ENCODE measurements at places on chromosomes 11 and 22. TPM values are rescaled to one million over a fixed set of nuclear protein-coding genes. Genes with fewer than 3 reads are reported as not detected.

The ANKRD13D gene
- total RNA-seq, result 97.4 TPM

The GAL3ST1 gene
- total RNA-seq, result 19.0 TPM

The ATM gene
- total RNA-seq, result 69.3 TPM

The RIBC2 gene
- total RNA-seq, result 0.85 TPM

The C22orf23 gene
- total RNA-seq, result not detected

The INTS4 gene
- total RNA-seq, result 38.9 TPM

DNA sequence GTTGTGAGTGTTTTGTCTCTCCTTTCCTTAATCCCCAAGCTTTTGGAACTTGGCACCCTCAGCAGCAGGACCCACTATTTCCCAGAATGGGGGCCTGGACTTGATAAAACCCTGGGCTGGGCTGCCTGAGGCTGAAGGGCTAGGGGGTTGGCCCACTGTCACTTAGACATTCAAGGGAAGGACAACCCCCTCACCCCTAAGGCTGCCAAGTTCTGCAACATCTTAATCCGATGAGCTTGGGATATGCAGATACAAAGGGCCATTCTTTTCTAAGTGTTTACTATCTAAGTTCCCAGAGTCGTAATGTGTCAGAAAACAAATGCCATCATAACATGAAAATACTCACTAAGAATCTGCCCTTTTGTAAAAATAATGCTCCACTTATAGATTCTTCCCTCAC, 42.9 kb downstream of the IRAG1 start:
- DNase-seq, result peak; percentile 24
- no peaks in the 10 kb centered on the region for H3K36me3 ChIP-seq
- H3K27me3 ChIP-seq, result no peaks in the 10 kb centered on the region
- H3K27ac ChIP-seq, result no peak overlapping the region
- H3K4me1 ChIP-seq, result no peaks in the 10 kb centered on the region

GRCh38 chr11:39806652-39807051, 1652.8 kb downstream of the LRRC4C start:
- H3K4me1 ChIP-seq, result no peaks in the 10 kb centered on the region
- no peaks in the 10 kb centered on the region for H3K27me3 ChIP-seq
- no peak overlapping the region for H3K4me3 ChIP-seq
- no peak for DNase-seq

- no peak for DNase-seq
- no peaks in the 10 kb centered on the region for H3K4me1 ChIP-seq
- no peaks in the 10 kb centered on the region for H3K36me3 ChIP-seq
- H3K27ac ChIP-seq, result no peak overlapping the region
- no peak overlapping the region for H3K4me3 ChIP-seq
- H3K27me3 ChIP-seq, result no peaks in the 10 kb centered on the region
Observed at GRCh38 chr22:20180640-20181039, 29.8 kb upstream of the CCDC188 start.

- peak overlapping the region; percentile 88 for H3K27ac ChIP-seq
- H3K4me1 ChIP-seq, result no peaks in the 10 kb centered on the region
- no peaks in the 10 kb centered on the region for H3K36me3 ChIP-seq
- no peak overlapping the region for H3K4me3 ChIP-seq
- no peak for DNase-seq
Observed at GRCh38 chr11:129317571-129317970, 58.1 kb upstream of the BARX2 start.

DNA sequence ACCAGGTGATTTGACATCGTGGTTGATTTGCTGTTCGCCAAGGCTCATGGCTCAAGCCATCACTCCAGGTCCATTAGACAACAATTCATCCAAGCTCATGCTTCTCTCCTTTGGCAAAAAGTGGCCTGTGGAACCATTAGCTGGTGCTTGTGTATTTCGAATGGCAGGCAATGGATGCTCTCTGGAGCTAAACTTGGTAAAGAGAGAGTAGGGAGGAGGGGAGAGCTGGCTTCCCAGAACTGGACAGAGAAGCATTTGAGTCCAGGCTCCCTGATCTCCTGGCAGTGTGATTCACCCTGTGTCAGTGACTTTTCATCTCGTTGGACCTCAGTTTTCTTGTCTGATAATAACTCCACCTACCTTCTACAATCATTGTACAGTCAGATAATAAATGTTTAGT, 64.6 kb downstream of the MYO18B start:
- no peak for DNase-seq
- no peaks in the 10 kb centered on the region for H3K36me3 ChIP-seq

GRCh38 chr22:35552196-35552842, 11.7 kb downstream of the RASD2 start:
- no peak overlapping the region for H3K4me3 ChIP-seq
- H3K27ac ChIP-seq, result no peak overlapping the region
- no peaks in the 10 kb centered on the region for H3K36me3 ChIP-seq
- DNase-seq, result peak; percentile 69
- H3K27me3 ChIP-seq, result no peaks in the 10 kb centered on the region
- no peaks in the 10 kb centered on the region for H3K4me1 ChIP-seq

DNA sequence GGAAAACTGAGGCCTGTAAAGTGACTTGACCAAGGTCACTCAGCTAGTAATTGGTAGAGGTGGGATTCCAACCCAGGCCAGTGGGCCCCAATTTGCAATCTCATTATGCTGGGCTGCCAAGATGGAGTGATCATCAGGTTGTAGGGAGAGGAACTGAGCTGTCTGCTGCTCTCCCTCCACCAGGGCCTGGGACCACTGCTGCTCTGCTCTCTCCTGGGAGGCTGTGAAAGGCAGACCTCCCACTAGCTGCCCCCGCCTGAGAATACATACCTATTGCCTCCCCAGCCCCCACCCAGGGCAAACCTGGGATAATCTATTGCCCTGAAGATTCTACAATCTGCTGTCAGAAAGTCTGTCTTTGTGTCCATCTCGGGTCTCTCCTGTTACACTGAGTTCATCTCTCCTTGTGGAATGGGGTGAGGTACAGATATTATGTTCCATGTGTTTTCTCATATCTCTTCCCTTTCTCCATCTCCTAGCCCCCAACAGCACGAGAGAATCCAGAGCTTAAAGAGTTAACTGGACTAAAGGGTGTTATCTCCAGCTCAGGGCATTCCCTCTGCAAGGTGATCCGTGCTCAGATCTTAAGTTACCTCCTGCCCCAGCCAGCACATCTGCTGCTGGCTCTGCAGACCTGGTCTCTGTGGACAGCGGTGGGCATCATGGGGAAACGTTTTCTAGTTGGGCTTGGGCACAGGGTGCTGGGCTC, 5.6 kb downstream of the NECTIN1 start:
- no peak overlapping the region for H3K27ac ChIP-seq
- H3K27me3 ChIP-seq, result no peaks in the 10 kb centered on the region
- DNase-seq, result no peak
- H3K4me3 ChIP-seq, result no peak overlapping the region
- H3K36me3 ChIP-seq, result no peaks in the 10 kb centered on the region
- peaks cover 37% of the 10 kb centered on the region for H3K4me1 ChIP-seq

- H3K27ac ChIP-seq, result no peak overlapping the region
- no peak overlapping the region for H3K4me3 ChIP-seq
- no peaks in the 10 kb centered on the region for H3K27me3 ChIP-seq
- no peak for DNase-seq
Observed at GRCh38 chr11:128827191-128827893, 39.8 kb downstream of the KCNJ1 start.

GRCh38 chr11:116530705-116531104, 242.1 kb downstream of the BUD13 start:
- no peak overlapping the region for H3K4me3 ChIP-seq
- DNase-seq, result peak; percentile 19
- no peak overlapping the region for H3K27ac ChIP-seq
- no peaks in the 10 kb centered on the region for H3K36me3 ChIP-seq

GRCh38 chr22:22171357-22172218, 73.0 kb upstream of the VPREB1 start:
- no peak overlapping the region for H3K27ac ChIP-seq
- H3K36me3 ChIP-seq, result no peaks in the 10 kb centered on the region
- no peaks in the 10 kb centered on the region for H3K27me3 ChIP-seq
- no peak for DNase-seq
- no peak overlapping the region for H3K4me3 ChIP-seq

DNA sequence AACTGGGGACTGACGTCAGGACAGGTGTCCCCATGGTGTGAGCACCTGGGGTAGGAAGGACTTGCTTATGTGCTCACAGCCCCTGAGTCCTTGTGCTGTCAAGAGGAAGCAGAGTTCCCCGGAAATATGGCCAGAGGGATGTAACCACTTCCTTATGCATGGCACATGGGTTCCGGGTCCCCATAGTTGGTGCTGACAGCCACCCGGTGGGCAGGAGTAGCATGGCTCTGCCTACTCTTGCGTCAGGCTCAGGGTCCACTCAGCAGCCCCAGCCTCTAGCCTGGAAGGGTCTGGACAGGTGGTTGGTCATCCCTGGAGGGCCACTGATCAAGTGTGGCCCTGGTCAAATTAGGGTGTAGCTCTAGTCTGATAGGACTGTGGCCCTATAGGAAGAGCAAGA, 42.8 kb upstream of the CCND1 start:
- H3K27me3 ChIP-seq, result no peaks in the 10 kb centered on the region
- H3K27ac ChIP-seq, result no peak overlapping the region
- H3K36me3 ChIP-seq, result no peaks in the 10 kb centered on the region
- H3K4me3 ChIP-seq, result no peak overlapping the region
- H3K4me1 ChIP-seq, result no peaks in the 10 kb centered on the region
- no peak for DNase-seq

DNA sequence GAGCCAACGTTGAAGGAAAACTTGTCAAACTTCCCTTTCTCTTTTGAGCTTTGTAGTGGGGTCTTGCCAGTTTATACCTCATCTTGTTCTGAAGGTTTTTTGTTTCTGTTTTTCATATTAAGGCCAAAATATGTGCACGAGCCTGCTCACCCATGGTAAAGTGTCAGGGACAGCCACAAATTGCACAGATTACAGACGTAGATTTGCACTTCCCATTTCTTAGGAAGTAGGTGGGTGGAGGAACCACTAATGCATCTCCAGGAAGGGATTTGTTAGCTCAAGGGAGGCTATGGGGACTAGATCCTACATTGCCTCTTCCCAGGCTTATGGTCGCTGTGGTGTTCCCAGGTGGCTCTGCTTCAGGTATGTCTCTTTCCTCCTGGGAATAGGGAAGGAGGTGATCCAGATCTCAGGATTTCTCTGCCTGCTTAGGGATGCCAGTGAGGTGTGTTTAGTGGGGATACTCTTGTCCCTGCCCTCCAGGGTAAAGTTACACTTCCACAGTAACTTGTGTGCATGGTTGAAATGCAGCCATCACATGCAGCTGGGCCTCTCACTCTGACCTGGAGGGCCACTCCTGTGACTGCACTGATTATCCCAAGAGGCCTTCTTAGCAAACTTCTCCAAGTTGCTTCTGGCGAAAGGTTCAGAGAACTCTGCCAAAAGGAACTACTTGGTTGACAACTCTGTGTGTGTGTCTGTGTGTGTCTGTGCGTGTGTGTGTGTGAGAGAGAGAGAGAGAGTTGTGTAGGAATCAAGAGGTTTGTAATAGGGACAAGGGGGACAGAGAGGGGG, 9.8 kb downstream of the PPFIBP2 start:
- no peak for DNase-seq
- H3K36me3 ChIP-seq, result no peaks in the 10 kb centered on the region
- H3K4me1 ChIP-seq, result peaks cover 11% of the 10 kb centered on the region
- no peak overlapping the region for H3K27ac ChIP-seq
- no peak overlapping the region for H3K4me3 ChIP-seq

DNA sequence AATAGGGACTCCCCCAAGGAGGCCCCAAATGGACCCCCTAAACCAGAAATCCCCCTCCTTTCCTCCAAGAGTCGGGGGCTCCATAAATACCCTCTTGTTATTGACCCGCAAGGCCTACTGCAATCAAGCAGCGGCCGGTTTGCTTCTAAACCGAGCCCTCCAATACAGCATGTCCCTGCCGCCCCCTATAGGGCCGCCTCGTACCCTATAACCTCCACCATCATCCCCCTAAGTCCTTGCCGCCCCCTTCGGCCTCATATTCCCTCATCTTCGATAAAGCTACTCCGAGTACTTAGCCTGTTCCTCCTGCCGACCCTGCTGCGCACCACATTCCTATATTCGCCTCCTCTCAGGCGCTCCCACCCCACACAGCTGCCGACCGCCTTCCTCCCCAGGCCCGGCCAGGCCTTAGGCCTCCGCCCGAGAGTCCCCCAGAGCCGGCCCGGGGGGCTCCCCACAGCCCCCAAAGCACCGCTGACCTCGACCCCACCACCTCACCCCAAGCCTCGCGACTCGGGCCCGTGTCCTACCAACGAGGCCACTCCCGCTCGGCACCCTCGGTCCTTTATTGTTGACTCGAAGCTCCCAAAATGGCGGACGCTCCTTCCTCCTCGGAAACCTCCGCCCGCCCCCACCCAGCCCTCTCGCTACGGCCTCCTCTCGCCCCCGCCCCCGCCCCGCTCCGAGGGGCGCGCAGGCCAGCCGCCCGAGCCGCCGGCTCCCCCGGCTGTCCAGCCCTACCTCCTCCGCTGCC, 430 bp downstream of the DDX6 start:
- peaks cover 3% of the 10 kb centered on the region for H3K36me3 ChIP-seq
- DNase-seq, result peak; percentile 75
- H3K27me3 ChIP-seq, result no peaks in the 10 kb centered on the region
- no peaks in the 10 kb centered on the region for H3K4me1 ChIP-seq
- H3K4me3 ChIP-seq, result peak overlapping the region; percentile 81

Measured in Peyer's patch (tissue), 4 donors.